ENCODE measurements at places on chromosomes 16 and 17. TPM values are rescaled to one million over a fixed set of nuclear protein-coding genes. Genes with fewer than 3 reads are reported as not detected.

GRCh38 chr17:65941356-65941899 lies 250.5 kb downstream of the CEP112 start:
- no peak for DNase-seq

- no peak for DNase-seq
These were observed 87.0 kb upstream of the MAF start for GRCh38 chr16:79687249-79688130.

- peak; percentile 42 for DNase-seq
These were observed at the start of gene SAMD14 for GRCh38 chr17:50129728-50130558. TSS of gene SAMD14 (minus strand) at chr17:50130160. CDS start at chr17:50124959, 5,201 bp downstream.

GRCh38 chr17:5797447-5798050 lies 213.2 kb upstream of the NLRP1 start:
- DNase-seq: no peak

- DNase-seq: no peak
These were observed at the start of gene QPRT for GRCh38 chr16:29678691-29679267. TSS of gene QPRT (plus strand) at chr16:29679180. CDS start at chr16:29679198, 18 bp downstream.

DNA sequence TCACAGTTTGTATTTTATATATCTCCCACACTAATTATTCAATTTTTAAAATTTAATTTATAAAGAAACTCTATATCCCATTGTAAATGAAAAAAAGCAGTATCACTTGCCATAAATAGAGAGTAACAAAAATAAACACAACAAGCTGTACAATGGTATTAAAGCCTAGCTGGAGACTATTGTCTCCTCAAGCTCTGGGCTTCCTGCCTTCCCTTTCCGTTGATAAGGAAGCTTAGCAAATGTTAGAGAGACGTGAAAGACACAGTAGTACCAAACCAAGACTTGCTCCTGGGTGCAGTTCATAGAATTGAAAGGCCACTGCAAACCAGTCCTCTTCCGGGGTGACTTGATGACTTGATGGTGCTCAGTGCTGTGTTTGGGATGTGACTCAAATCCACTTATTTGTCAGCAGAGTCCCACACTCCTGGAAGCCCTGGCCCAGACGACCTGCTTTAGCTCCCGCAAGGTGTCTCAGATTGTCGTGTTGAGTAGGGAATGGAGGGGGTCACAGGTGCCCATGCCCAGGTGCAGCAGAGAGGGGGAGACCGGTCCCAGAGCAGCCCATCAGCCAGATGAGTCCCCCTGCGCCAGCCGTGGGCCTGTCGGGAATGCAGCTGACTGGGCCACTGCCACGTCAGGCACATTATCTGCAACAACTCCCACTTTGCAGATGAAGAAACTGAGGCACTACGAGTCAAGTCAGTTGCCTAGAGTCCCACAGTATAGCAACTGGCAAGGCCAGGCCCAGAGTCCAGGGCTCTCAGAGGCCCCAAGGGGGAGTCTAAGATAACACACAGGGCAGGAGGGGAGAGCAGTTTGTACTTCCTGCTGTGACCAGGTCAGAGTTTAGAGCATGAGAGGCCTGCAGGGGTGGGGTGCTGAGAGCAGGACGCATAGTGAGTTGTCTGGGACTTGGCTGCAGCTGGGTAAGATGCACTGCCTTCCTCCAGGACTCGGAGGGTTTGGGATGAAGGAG lies 40.5 kb downstream of the PSME3IP1 start:
- DNase-seq: peak; percentile 53

- no peak for DNase-seq
These were observed 40.1 kb downstream of the CLEC16A start for GRCh38 chr16:10984509-10984908.

- DNase-seq: no peak
These were observed 116.8 kb upstream of the CREBBP start for GRCh38 chr16:3997231-3997841.

DNA sequence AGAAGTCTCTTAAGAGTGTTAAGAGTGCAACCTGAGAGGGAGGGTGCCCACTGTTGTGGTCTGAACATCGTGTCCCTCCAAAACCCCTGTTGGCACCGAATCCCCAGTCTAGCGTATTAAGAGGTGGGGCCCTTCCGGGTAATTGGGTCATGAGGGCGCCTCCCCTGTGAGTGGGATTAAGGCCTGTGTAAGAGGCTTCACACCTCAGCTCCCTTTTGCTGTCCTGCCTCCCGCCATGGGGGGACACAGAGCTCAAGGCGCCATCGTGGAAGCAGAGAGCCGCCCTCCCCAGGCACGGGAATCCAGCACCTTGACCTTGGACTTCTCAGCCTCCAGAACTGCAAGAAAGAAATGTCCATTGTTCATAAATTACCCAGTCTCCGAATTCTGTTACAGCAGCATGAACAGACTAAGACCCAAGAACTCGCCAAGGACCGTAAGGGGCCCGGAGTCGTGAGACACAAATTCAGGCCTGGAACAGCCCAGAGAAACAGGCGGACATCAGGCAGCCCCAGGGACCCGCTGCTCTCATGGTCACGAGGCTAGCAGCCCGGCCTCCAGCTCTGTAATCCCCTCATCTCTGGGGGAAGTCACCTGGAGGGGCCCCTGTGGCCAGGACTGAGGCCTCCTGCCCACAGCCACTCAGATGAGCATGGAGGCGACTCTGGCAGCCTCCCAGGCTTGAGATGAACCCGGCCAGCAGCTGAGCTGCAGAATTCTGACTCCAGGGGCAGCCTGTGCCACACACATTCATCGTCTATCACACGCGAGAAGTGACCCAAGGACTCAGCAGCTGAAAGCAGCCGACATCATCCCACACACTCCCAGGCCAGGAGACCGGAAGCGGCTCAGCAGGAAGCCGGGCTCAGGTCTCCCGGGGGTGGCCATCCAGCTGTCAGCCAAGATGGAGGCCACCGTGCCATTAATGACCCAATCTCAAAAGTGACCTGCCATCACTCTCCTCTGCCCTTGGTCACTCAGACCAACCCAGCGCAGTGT lies 12.8 kb upstream of the CHMP6 start:
- no peak for DNase-seq

DNA sequence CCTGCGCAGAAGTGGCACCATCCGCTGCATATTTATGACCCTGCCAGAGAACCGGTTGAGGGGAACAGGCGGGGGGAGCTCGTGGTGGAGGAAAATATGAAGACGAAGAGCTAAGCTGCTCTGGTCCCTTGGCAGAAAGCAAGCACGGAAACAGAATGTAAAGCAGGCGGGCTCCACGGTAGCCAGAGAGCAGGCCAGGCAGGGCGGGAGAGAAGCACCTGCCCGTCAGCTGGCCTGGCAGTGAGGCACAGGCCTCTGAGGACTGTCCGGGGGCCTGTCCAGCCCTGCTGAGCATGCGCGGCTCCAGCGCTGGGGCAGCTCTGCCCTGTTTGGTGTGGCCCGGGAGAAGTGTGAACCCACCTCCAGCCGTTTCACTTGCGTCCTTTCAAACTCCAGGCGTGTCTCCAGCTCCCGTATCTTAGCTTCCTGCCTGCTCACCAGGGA lies 46.7 kb downstream of the PIPOX start:
- DNase-seq: no peak

DNA sequence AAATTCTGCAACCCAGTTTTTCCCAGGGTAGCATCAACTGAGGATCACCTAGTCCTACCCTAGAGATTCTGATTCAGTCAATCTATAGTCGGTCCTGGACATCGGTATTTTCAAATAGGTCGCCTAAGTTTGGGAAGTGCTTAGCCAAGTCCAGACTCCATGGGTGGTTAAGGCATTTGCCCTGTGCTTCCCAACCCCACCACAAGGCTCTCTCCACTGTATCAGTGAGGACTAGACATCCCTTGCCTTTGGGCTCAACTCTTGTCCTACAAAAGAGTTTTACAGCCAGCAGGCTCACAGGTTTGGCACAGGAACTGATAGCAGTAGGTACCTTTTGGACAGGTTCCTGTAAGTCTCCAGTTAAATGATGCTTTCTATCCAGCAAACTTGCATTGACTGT lies 13.8 kb downstream of the HYDIN start:
- DNase-seq: no peak

- DNase-seq: peak; percentile 76
These were observed at the start of gene TLCD3B for GRCh38 chr16:30030841-30031413. TSS of gene TLCD3B (minus strand) at chr16:30031271. CDS start at chr16:30030527, 744 bp downstream.

TP53TG3 gene
- polyA plus RNA-seq: not detected

HLF gene
- polyA plus RNA-seq: 4.8 TPM

DNA sequence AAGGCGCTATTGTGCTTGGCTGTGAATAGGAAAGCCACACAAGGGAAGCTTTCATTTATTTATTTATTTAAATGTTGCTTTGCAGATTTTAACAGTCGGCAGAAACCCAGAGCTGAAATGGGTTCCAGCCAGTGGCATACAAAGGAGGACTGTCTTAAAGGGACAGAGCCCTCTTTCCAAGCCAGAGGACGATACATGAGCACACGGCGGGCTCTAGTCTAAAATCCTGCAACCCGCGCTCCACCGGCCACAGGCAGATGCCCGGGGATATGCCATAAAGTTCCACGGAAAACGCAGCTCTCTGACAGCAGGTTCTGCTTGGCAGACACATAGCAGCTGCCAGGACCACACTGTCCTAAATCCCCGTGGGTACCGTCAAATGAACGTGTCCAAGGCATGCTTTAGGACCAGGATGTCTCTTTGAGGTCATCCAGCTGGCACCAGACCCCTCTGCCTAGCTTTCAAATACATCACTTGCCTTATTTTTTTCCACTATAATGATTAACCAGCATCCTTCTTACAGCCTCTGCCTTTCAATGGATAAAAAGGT lies 64.6 kb downstream of the CYTH1 start:
- DNase-seq: no peak

DNA sequence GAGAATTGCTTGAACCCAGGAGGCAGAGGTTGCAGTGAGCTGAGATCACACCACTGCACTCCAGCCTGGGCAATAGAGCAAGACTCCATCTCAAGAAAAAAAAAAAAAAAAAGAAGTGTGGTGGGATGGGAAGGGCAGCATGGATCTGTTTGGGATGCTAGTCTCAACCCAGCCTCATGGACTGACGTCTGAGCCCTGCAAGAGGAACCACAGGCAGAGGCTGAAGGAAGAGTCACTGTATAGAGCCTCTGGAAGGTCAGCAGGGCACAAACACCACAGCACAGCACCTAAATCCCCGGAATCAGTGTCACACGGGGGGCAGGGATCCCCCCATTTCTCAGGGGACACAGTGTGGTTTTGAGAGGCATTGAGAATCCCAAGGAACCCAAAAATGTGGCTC lies 10.9 kb upstream of the CXCL16 start:
- no peak for DNase-seq

DNA sequence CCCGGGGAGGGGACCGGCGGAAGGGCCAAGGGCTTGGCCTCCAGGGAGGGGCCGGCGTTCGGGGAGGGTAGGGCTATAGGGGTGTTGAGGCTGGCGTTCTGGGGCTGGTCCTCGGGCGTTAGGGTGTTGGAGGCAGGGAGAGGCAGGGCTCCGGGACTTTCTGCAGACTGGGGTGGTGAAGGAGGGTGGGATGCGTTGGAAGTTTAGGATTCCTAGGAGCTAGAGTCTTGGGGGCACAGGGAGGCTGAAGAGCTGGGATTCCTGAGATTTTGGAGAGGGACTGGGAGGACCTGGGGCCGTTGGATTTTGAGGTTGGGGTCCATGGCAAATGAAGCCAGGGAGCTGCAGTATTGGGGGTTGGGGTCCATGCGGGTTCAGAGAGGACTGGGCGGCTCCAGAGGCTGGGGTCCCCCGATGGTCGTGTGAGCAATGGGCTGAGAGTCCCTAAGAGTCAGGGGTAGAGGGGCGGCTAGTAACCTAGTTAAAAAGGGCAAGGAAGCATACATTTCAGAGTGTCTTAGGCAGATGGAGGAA lies 740 bp downstream of the NFATC2IP start:
- peak; percentile 46 for DNase-seq

SETD1A gene
- polyA plus RNA-seq: 15.4 TPM

- no peak for DNase-seq
These were observed 46.3 kb upstream of the ICAM2 start for GRCh38 chr17:64066716-64067115.

DNA sequence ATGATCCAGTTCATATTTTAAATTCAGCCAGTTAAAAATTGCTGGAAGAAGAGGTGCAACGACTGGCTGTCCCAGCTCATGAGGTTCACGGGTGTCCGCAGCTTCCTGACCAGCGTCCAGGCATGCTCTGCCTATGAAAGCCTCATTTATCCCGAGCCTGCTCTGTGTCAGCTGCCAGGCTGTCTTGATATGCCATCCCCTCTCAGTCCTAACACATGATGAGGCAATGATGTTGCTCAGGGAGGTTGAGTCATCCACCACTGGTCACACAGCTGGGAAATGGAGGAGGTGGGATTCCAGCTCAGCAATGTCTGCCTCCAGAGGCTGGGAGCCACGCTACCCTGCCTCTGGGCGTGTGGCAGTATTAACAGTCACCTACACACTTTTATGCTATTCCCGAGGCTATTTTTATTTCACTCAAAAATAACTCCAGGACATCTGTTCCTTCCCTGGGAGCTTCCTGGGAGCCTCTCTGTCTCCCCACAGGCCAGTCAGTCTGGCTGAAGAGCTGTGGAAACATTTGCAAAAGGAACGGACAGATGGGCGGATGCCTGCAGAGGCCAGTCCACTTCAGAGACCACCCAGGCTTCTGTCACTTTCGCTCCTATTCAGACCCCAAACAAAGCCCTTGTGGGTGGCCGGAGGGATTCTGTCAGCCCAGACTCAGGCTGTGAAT lies 22.5 kb downstream of the RAB11FIP4 start:
- no peak for DNase-seq

- DNase-seq: peak; percentile 95
These were observed at the start of the genes COG8 and NIP7 for GRCh38 chr16:69339289-69340094. TSS of gene COG8 (minus strand) at chr16:69339564. CDS start at chr16:69339552, 12 bp downstream. TSS of gene NIP7 (plus strand) at chr16:69339772. CDS start at chr16:69339830, 58 bp downstream.

- no peak for DNase-seq
These were observed 14.3 kb downstream of the CMTM4 start for GRCh38 chr16:66682271-66682670.

DNA sequence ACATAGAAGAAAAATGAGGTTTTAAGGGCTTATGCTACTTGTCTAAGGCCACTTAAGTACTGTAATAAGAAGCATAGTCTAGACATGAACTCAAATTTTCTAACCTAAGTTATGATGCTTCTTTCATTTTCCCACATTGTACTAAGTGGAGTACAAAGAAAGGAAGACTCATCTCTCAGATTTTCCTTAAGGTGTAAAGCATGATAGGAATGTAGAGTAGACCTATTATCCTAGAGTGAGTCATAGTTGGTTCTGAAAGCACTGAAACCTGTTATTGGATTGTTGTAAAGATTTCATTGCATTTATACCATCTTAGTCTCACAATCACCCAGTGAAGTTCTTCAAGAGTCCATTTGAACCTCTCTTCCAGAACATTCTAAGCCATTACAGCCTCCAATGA lies 343.8 kb downstream of the TOX3 start:
- no peak for DNase-seq

- peak; percentile 74 for DNase-seq
These were observed 1.3 kb downstream of the RILP start for GRCh38 chr17:1648173-1648962.

DNA sequence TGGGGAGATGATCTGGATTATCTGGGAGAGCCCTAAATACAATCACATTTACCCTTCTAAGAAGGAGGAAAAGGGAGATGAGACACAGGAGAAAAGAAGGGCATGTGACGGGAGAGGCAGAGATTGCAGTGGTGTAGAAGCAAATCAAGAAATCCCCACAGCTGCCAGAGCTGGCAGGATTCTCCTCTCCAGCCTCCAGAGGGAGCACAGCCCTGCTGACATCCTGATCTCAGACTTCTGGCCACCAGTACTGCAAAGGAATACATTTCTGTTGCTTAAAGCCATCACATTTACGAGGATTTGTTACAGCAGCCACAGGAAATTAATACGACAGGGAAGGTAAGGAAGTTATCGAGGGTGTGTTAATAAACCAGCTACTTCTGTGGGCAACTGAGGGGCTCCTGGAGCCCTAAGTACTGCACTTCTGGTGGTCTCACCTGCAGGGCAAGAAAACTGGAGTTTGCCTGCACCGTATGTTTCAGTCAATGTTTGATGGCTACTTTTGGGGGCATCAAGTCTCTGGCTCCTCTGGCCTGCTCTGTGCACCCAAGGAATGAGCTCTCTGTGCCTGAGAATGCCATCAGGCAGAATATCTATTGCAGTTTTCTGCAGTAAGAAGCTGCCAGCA lies 22.9 kb upstream of the CDH13 start:
- no peak for DNase-seq

Measured in left lung (tissue), 14 donors.